Suprapubic skin (tissue), 4 donors: ENCODE measurements at places on chromosomes 3 and 15. TPM values are rescaled to one million over a fixed set of nuclear protein-coding genes. Genes with fewer than 3 reads are reported as not detected.

- no peaks in the 10 kb centered on the region for H3K27me3 ChIP-seq
- DNase-seq: no peak
- no peak overlapping the region for H3K27ac ChIP-seq
- no peak overlapping the region for H3K4me3 ChIP-seq
Measured at GRCh38 chr3:135516143-135516542, 449.4 kb upstream of the PPP2R3A start.

DNA sequence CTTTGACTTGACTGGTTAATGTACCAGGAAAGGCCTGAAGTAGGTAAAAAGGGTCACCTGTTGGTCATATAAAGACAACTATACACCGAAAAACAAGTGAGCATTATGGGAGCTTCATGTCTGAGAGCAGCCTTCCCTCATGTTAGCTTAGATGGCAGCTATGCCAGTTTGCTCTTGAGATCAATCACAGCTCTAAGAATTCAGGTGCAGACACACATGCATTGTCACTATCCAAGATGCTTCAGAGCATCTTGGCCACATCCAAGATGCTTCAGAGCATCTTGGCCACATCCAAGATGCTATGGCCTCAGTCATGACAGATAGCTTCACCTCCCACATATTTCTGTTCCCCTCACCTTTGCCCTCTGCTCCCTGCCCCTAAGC lies 15.5 kb downstream of the ZNF80 start:
- H3K4me1 ChIP-seq: no peaks in the 10 kb centered on the region
- no peaks in the 10 kb centered on the region for H3K27me3 ChIP-seq
- no peak overlapping the region for H3K4me3 ChIP-seq
- DNase-seq: no peak
- H3K27ac ChIP-seq: no peak overlapping the region

DNA sequence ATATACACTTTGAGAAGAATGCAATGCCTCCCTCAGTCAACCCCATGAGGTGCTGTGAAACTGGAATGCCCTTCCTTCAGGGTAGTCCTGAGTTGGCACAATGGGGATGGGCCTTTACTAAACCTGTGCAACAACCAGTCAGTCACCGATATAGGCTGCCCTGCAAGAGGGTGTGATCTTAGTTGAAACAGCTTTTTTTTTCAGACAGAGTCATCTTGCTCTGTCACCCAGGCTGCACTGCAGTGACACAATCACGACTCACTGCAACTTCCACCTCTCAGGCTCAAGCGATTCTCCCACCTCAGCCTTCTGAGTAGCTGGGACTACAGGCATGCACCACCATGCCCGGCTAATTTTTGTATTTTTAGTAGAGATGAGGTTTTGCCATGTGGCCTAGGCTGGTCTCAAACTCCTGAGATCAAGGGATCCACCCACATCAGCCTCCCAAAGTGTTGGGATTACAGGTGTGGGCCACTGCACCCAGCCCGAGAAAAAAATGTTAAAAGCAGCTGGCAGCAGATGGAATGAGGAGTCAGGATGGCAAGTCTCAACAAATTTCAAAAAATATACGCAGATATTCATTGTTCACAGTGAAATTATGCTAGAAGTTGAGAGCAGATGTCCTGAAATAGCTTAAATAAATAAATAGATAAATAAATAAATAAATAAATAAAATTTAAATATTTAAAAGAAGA lies 31.8 kb downstream of the MYO5A start:
- no peak overlapping the region for H3K27ac ChIP-seq
- no peaks in the 10 kb centered on the region for H3K27me3 ChIP-seq
- H3K4me3 ChIP-seq: no peak overlapping the region
- H3K36me3 ChIP-seq: no peaks in the 10 kb centered on the region
- H3K4me1 ChIP-seq: peaks cover 20% of the 10 kb centered on the region
- no peak for DNase-seq

DNA sequence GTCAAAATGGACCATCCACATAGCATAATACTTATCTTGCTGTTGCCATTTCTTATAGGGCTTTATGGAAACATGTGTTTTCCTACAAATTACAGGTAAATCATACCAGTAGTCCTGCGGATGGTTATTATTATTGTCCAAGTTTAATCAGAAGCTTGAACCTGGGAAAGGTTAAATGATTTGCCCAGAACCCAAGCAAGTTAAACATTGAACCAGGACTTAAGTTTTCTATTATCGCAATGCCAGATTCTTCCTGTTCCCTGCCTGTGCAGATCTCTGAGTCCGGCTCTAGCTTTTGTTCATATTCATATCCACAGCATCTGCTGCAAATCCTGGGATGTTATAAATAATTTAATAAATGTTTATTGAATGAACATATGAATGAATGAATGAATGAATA lies 12.5 kb downstream of the LPP start:
- DNase-seq: no peak
- no peak overlapping the region for H3K4me3 ChIP-seq
- peaks cover 24% of the 10 kb centered on the region for H3K4me1 ChIP-seq
- no peaks in the 10 kb centered on the region for H3K27me3 ChIP-seq

GRCh38 chr15:93141371-93141794 lies 52.4 kb upstream of the RGMA start:
- H3K27me3 ChIP-seq: no peaks in the 10 kb centered on the region
- H3K36me3 ChIP-seq: no peaks in the 10 kb centered on the region
- DNase-seq: no peak
- no peaks in the 10 kb centered on the region for H3K4me1 ChIP-seq
- no peak overlapping the region for H3K4me3 ChIP-seq

DNA sequence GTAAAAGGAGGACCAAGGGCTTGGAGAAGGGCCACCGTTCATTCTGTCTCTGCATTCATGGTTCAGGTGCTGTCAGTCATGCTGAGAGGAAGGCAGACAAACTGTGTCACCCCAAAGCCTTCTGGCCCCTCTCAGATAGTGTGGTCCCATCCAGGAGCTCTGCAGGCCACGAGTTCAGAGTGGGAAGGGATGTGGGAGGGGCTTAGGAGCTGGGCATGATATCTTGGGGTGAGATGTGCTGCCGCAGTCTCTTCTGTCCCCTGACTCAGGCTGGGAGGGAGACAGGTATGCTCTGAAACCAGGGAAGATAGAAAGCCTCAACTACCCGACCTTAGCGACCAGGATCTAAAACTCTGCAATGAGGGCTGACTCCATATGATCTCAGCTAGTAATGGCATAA lies 19.6 kb upstream of the MYO1E start:
- no peak overlapping the region for H3K4me3 ChIP-seq
- no peaks in the 10 kb centered on the region for H3K27me3 ChIP-seq
- H3K27ac ChIP-seq: no peak overlapping the region
- DNase-seq: no peak
- peaks cover 6% of the 10 kb centered on the region for H3K4me1 ChIP-seq

DNA sequence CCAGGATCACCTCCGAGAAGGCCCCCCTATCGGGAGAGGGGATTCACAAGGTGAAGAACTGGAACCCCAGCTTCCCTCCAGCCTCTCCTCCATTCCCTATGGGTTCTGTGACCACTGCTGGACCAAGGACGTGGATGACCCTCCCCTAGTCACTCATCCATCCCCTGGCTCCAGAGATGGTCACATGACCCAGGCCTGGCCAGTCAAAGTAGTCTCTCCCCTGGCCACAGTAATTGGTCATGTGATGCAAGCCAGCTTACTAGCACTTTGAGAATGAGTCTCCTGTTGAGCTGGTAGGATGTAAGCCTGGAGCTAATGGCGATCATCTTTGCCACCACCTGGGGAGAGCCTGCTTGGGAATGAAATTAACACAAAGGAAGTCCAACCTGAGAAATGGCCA lies 3.9 kb downstream of the CAMK1 start:
- H3K27me3 ChIP-seq: no peaks in the 10 kb centered on the region
- DNase-seq: no peak
- H3K27ac ChIP-seq: no peak overlapping the region
- peaks cover 26% of the 10 kb centered on the region for H3K36me3 ChIP-seq
- peaks cover 36% of the 10 kb centered on the region for H3K4me1 ChIP-seq

LRRC31 gene
- total RNA-seq: 0.26 TPM

BTLA gene
- not detected for total RNA-seq

MESP1 gene
- total RNA-seq: 1.2 TPM

SLC22A14 gene
- not detected for total RNA-seq

GOLGA8M gene
- total RNA-seq: not detected

GNAT1 gene
- total RNA-seq: not detected
